ENCODE measurements at places on chromosomes 3 and 15.
A peak's percentile ranks its signal among the peaks of the same experiment; 100 is the strongest.

GRCh38 chr15:27091270-27091940 is 120.4 kb downstream of the GABRG3 start:
- DNase-seq: no peak

DNA sequence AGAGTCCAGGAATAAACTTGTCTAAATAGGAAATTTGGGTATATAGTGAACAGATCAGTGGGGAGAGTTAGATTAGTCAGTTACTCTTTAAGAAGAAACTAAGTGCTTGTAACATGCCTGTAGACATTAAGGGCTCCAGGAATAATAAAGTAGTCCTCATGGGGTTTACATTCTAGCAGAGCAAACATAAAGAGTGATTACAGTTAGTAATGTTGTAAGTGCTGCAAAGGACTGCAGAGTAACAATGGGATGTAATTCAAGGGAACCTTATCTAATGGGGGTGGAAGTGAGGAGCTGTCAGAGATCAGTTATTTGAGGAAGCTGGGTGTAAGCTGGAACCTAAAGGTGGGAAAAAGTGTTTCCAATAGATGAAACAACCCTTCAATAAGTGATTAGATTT is 67.5 kb downstream of the ARIH1 start:
- no peak for DNase-seq

DNA sequence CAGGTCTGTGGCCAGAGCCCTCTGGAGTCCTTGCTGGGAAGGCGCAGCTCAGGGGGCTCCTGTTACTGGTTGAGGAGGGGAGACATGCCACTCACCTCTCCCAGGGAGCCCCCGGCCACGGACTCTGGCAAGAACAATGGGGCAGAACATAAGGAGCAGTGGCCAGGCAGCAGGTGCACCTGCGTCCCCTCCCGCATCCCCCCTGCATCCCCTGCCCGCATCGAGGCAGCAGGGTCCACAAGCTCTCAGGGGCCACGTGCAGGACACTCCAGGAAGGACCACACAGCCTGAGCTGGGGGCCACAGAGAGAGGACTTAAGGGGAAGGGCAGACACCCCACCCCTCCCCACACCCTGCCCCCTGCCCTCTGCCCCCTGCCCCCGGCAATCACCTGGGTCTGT is 73.0 kb downstream of the TFRC start:
- DNase-seq: no peak

DNA sequence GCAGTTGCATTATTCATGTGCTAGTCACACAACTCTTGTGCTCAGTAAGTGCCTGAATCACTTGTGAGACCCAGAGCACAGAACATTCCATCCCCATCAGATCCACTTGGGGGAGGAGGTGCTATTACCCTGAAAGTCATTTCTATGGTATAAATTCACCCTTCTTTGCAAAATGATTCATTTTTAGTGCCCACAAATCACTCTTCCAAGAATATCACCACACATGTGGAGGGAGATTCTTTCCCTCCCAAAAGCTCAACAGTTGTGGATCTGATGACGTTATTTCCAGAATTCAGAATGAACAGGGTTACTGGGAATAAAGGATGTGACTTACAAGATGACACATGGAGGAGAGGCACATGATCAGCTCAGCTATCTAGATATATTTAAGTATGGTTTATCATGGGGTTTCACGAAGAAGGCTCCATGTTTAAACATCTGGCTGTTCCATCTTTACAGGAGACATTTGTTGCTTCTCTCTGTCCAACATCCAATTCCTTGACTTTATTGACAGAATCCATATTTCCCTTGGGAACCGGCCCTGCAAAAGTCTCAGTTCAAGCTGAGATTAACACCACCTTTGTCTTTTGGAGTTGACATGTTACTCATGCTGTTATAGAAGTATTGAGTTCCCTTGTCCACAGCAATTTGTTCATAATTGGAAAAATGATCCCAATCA is 214.2 kb upstream of the PROK2 start:
- DNase-seq: no peak

- no peak for DNase-seq
Measured at GRCh38 chr3:172193436-172193835, 154.1 kb downstream of the FNDC3B start.

DNA sequence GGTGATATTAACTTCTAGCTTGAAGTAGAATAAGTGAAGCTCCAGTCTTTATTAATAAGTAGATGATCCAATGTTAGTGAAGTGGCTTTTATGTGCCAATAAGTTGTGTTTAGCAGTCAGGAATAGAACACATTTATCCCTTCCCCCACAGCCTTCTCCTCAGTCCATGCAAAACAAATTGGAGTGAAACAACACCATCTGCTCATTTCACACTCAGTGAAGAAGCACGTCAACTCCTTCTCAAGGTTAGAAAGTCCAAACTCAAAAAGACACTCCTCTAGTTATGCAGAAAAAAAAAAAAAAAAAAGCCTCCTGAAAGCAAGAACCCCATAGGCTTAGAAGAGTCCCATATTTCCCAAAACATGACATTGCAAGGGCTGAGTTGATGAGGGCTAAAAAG is 18.0 kb upstream of the NEO1 start:
- DNase-seq: no peak

DNA sequence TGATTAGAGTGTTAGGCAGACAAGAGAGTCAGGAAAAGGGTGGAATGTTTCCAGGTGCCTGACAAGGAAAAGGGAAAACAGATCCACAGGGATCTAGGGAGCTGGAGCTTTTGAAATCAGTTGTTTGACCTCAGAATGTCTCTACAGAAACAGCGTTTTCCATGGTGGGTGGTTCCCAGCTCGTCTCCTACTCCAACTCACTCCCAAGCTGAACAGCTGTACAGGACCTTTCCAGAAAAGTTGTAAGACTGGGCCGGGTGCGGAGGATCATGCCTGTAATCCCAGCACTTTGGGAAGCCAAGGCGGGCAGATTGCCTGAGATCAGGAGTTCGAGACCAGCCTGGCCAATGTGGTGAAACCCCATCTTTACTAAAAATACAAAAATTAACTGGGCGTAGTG is 55.7 kb upstream of the RYK start:
- DNase-seq: no peak

GRCh38 chr3:127452321-127452821 is 138.2 kb downstream of the TPRA1 start:
- DNase-seq: no peak

- DNase-seq: no peak
Measured at GRCh38 chr15:87547470-87548181, 708.9 kb downstream of the NTRK3 start.

GRCh38 chr3:102174312-102174712 is 260.5 kb upstream of the ZPLD1 start:
- no peak for DNase-seq

DNA sequence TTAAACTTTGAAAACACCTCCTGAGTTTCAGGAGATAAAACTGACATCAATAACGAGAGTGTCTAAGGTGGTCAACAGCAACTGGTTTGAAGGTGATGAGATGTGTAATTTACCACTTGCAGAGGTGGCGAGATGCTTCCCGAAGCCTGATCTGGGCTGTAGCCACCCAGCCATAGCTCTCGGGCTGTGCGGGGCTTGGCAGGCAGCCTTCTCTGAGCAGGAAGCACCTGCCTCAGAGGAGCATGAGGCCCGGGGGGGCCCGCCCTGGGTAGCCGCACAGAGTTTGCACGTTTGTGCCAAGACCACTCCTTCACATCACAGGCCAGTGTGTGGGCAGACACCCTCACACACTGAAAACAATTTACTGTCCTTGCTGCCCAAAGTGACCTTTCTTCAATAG is 220.3 kb downstream of the CACNA2D3 start:
- DNase-seq: no peak

DNA sequence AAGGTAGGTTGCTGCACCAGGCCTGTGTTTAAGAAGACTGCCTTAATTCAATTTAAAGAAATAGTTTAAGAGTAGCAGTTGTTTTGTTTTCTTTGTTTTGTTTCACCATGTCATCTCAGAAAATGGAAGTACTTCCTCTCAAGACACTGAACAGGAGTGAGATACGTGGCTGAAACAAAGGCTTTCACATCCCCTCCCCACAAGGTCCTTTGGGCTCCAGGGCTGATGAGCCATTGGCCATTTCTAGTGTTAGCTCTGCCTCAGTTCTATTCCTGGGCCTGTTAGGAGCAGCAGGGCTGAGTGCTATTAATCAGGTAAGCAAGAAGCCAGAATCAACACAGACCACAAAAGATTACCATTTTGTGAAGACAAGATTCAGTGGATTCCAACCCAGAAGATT is 132.8 kb downstream of the KCNAB1 start:
- DNase-seq: no peak

DNA sequence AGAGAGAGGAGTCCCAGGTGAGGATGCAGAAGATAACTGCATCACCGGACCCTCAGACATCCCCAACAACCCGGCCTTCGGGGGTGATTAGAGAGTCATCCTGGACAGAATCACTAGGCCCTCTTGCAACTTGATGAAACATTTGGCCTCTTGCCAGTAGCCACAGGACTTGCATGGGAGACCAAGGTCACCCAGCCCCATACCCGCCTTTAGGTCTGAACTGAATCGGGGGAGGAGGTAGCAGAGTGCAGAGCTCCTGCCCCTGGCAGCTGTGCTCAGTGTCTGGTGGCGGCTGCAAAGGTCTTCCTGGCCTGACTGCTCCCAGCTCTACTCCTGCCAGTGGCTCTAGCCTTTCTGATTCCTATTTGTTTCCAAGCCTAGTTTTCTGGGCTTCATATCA is 12.4 kb downstream of the PIF1 start:
- DNase-seq: no peak

GRCh38 chr3:68832680-68833079 is 99.7 kb downstream of the TAFA4 start:
- no peak for DNase-seq

- DNase-seq: no peak
Measured at GRCh38 chr3:144433006-144433405, 461.4 kb downstream of the DIPK2A start.

DNA sequence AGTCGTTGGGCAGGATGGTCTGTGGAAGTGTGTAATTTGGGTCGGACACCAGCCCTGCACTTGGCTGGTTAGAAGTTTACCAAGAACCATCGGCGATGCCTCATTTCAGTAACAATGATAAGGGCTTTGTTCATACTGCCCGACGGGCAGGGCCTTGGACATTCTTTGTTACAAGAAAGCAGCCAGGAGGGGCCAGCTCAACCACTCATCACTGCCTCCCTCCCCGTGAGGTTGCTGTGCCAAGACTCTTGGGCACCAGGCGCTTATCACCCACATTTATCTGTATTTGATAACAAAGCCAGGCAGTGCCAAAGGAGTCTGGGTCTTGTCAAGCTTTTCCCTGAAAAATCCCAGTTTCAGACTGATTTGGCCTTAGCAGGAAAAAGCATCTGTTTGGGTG is 235.0 kb downstream of the ADAMTS17 start:
- no peak for DNase-seq

DNA sequence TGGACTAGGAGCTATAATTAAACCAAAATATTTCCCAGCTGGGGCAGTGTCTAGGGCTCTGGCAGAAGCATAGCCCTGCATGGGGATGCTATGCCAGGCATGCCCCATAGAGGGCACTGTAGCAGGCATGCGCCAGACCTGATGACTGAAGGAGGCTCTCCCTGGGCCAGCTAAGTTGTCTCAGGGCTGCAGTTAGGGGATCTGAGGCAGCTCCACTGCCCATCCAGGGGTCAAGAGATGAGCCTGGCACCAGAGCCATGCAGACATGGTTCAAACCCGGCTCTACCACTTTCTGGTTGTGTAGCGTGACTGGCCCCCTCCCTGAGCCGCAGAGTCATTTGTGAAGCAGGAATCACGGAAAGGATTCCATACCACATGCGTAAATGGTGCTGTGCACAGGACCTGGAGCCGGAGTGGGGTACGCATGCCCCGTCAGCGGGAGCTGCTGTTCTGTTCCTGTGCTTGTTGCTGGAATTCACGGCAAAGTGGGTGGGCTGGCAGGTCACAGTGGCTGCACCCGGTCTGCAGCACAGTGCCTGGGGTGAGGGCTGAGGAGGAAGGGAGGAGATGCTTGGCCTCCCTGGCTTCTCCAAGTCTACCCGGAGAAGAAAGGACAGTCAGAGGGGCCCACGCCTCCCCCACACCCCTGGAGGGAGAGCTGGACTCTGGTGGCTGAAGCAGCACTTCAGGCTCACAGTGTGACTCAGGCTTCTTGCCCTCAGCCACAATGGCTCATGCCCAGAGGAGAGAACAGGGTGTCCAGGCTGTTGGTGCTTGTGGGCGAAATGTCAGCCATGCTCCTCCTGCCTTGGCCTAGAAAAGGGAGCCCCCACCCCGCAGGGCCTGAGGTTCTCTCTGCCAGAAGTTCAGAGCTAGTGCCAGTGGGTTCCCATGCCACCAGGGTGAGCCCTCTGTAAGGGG is 43.1 kb downstream of the DNASE1L3 start:
- DNase-seq: no peak

GRCh38 chr3:8505621-8506020 is 4.0 kb downstream of the LMCD1 start:
- no peak for DNase-seq

DNA sequence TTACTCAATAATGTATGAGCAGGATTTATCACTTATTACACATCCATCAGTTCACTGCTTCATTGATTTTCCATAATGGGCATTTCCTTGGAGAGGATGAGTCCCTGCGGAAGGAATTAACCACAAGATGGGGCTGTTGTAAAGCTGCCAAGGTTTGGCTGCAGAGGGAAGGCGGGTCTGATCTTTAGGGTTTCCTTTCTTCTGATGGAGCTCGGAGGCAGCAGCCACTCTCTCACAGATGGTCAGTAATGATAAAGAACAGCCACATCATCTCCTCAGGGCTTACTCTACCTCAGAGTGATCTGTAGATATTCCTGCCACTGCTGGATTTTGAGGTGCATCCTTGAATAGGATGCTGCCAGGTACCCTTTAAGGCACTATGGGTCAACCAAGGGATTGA is 115.2 kb downstream of the USP13 start:
- peak; percentile 32 for DNase-seq

GRCh38 chr3:123635217-123635616 is 50.4 kb upstream of the HACD2 start:
- no peak for DNase-seq

DNA sequence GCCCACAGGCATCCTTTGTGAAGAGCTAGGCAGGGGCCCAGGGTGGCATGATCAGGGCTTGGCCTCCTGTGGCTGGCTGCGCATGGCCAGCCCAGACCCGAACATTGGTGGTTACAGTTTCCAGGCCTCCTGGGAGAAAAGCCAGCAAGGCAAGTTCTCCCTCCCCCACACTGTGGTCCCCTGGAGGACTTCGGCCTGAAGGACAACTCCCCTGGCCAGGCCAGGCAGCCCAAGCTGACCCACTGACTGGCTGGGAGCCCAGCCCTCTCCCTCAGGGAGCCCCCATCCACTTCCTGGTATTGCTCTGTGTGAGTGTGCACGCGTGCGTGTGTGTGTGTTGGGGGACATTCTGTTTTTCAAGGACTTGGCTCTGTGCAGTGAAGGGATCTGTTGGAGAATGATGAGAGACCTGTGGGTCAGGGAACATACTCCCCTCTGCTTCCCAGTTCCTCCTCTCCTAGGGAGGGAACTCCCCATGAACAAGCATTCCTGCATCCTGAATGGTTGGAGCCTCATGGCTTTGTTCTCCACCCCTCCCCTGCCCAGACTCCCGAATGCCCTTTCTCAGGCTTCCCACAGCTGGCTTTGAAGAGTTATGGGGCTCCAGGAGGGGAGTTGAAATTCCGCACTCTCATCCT is 29.5 kb downstream of the CORO2B start:
- no peak for DNase-seq
